ENCODE measurements at places on chromosomes 4 and X.

- DNase-seq: no peak
Measured at GRCh38 chr4:141347684-141348083, 127.0 kb downstream of the ZNF330 start.

DNA sequence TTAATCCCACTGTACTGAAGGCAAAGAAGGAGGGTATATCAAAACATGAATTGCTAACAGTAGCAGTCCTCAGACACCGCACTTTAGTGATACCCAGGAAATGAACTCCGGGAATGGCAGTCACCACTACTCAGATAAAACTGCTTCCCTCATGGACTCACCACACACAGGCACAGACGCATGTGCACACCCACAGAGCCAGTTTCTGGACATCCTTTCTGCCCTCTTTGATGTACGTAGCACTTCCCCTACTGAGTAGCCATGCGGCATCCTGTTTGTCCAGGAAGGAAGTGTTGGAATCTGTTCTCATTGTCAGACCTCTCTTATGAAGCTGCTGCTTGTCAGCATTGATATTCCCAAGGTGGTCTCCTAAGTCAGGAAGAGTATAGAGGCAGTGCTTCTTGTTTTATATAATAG, 95.7 kb downstream of the DCLK2 start:
- no peak for DNase-seq

DNA sequence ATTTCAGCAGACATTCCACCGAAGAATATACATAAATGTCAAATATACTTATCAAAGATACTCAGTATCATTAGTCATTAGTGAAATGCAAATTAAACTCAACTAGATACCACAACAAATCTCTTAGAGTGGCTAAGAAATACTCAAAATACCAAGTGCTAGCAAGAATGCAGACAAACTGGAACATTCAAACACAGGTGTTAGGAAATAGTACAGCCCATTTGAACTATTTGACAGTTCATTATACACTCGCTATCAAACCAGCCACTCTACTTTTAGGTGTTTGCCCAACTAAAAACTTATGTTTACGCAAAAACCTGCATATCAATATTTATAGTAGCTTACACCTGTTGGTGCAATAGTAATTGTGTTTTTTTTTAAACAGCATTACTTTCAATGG, 8.8 kb downstream of the ADAM29 start:
- DNase-seq: no peak

GRCh38 chr4:766559-767283, 59.2 kb downstream of the CPLX1 start:
- DNase-seq: no peak

DNA sequence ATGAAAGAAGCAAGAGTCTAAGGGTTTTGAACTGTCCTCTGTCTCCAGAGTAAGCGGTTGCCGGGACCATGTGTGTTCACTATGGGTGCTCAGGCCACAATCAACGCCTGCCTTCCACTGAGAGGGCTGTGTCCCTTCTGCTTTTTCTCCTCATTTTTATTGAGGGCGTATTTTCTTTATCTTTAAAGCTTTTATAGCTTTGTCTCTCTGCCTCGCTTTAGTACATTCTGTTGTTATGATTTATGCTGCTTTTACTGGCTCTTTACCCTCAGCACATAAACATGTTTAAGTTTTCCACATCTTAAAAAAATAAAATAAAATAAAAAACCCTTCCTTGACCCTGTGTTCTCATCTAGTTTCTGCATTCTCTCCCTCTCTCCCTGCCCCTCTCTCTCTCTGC, 42.4 kb upstream of the ATP6AP2 start:
- DNase-seq: no peak

GRCh38 chrX:136856551-136856950, 24.0 kb downstream of the RBMX start:
- no peak for DNase-seq
